Stimulated activated effector memory CD8-positive, alpha-beta T cell treated with anti-CD3 and anti-CD28 coated beads, Interleukin-12 subunit alpha, Interleukin-12 subunit beta, amount 100 ng/mL, for 72 hours (primary cell): ENCODE measurements at places on chromosomes 12 and 14.

DNA sequence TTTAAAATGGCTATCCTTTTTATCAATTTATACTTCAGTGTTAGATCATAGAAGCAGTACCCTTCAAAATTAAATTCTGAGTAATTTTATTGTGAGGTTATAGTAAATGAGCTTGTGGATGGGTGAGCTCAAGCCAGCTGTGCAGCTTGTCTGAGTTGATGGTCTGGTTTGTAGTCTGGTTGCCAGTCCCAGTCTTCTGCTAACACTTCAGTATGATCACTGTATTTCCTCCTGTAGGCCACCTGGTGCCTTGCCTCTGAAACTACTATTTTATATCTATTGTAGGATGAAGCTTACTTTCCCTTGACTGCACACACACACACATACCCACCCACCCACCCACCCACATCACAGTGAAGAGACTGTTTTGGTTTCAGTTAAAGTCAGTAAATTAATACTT, 496.4 kb downstream of the PCNX1 start:
- no peak for DNase-seq

DNA sequence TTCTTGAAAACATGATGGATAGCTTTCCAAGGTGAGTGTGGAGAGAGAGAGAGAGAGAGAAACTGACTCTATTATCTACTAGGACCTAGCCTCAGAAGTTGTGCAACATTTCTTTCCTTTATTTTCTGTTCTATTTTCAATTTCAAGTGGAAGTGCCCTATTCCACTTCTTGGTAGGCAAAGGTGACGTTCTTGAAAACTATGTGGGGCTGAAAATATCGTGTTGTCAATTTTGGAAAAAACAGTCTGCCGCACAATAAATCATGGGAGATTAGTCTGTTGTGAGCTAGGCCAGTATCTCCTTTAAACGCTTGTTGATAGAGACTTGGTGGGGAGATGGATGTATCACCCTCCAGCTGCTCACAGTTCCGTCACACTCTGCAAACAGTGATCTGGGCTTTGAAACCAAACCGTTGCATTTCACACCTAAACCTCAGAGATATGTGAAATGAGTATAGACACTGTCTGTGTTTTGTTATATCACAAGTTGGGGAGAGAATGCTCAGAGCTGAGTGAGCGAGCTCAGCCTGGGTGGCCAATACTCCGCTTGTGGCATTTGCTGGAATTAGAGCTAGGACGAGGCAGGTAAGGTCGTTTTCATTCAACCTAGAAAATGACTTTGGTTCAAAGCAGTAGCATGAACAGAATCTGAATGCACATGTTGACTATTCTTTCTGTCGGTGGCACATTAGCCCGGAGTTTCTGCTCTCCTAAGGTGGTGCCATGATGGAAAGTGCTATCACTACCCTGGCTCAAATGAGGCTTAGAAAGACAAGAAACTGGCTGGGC, 75.1 kb upstream of the ST8SIA1 start:
- DNase-seq: peak; percentile 81

- no peak for DNase-seq
These were observed 14.4 kb upstream of the GPR68 start for GRCh38 chr14:91258876-91259275.

DNA sequence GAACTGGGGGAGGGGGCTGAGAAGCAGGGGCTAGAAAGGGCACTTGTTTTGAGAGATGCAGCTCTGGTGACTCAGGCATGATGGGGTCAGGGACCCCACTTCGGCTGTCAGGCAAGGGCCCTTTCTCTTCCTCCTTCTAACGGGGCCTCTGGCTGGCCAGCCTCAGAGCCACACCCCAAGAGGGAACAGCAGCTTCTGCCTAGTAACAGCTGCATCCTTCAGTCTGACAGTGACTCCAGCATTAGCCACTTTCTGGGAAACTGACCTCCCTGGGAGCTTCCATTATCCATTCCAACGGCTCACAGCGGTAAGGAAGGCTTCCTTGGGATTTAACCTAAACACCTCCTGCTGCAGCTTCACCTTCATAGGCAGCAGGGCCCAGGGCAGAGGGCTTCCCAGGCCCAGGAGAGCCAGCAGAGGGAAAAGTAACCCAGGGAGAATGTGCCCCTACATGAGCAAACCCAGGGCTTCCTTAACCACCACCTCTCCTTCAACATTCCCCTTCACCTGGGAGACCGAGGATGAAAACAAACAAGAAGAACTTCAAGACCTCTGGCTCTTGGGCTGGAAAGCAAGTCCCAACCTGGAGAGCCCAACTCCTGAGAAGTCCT, 2.7 kb downstream of the NCKAP5L start:
- DNase-seq: no peak

- no peak for DNase-seq
These were observed 6.7 kb upstream of the ETV6 start for GRCh38 chr12:11642785-11643184.

DNA sequence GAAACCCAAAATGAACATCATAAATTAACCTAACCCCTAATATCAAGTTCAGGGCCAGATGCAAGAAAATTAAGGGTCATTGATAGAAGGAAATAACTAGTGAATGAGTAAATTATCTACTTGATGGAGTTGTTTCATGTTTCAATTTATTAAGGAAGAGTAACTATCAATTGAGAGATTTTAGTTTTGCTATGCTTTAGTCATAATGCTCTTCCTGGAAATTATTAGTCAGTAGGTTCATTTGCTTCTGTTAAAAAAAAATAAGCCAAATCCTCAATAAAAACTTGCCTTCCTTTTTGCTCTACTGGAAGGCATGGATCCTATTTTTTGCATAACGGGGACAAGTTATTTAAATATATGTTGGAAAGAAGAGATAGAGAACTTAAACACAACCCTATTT, 59.0 kb upstream of the HIF1A start:
- no peak for DNase-seq

- DNase-seq: no peak
These were observed 206.4 kb downstream of the LRRK2 start for GRCh38 chr12:40431169-40431568.

DNA sequence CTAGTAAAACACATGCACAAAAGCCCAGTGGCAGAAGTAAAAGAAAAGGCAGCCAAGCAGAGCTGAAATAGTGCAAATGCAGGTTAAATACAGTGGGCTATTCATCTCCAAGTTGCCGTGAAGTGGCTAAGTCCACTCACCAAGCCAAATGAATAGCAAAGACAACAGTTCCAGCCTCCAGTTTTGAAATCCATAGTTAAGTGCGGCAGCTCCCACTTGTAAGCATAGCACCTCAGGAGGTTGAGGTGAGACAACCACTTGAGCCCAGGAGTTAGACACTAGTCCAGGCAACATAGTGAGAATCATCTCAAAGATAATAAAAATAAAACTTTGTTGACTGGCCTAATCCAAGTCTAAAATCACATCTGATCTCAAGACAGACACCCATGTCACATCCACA, 9.8 kb upstream of the PHLDA1 start:
- DNase-seq: no peak

GRCh38 chr14:38964630-38965029, 138.4 kb downstream of the SEC23A start:
- no peak for DNase-seq

DNA sequence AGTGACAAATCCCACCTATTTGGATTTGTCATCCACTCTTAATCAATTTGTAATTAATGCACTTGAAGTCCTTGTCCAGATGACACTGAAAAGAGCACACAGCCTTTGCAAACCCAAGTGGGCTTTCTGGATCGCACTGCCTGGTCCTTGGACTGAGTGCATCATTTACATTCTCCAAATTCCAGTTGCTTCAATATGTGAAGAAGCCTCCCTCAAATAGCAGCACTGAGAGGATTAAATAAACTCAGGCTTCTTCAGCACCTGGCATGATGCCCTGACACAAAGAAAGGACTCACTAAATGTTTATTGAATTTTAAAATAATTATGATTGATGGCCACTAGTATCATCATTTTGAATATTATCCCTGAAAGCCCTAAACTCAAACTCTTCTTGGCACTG, 496.5 kb downstream of the VRK1 start:
- DNase-seq: no peak

DNA sequence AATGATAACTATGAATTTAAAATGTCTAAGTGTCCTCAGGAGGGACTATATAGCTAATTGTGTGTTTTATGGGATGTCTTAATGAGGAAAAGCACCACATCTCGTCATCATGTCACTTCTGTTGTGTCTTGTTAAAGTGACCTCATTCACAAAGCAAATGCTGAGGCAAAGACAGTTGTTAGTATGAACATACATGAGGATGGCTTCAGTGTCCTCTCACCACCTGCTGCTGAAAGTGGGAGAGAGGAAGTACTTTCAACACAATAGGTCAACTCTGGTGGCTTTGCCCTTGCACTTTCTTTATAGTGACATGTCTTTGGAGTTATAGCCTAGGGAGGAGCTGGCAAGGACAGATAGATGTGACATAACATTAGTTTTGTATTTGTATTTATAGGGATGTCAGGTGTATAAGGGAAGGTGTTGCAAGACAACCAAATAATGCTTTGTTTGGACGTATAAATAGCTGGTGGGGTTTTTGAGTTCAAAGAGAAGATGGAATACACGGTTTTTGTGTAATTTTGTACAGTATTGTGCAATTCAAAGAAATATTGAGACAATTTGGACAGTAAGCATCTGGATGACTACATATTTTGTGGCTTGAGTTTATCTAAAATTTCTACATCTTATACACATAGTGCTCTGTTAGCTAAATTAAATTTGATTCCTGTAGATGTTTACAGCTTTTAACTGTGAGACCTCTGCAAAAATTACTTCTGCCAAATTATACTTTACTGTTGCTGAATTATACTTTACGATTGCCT, 131.7 kb upstream of the ATP2B1 start:
- DNase-seq: no peak

GRCh38 chr14:37122919-37123639, 49.3 kb downstream of the SLC25A21 start:
- DNase-seq: no peak

- DNase-seq: no peak
These were observed 15.6 kb downstream of the HIP1R start for GRCh38 chr12:122850695-122851350.

DNA sequence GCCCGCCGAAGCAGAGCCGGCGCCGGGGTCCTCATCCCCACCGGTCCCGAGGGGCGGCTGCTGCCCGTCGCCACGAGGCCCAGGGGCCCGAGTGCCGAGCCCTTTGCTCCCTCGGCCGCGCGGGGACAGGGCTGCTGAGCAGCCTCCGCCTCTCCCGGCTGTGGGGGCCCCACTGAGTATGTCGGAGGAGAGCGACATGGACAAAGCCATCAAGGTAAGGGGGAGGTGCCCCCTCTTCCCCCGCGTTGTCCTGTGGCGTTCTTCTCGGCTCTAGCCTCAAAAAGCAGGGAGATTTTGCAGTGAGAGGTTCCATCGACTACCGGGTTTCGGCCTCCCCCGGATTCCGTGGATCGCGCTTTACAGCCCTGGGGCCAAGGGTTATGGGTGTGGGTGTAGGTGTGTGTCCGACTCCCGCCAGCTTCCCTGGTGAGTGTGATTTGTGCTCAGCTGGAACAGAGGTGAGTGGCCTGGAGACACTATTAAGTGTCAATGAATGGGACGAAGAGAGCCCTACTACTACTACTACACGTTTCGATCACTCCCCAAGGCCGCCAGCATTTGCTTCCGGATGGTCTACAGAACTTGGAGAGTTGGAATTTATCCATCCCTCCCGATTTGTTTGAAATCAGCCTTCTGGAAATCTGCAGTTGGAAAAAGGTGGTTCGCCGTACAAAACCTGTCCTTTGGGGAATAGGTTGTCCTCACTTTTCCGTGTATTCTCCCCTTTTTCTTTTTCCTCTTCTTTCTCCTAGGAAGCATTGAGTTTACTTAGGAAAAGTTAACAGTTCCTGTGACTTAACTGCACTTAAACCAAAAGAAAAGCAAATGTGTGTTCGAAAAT, 748 bp downstream of the MAPKAPK5 start:
- peak; percentile 74 for DNase-seq

GRCh38 chr14:90402016-90402415, 5.2 kb downstream of the CALM1 start:
- no peak for DNase-seq

- DNase-seq: no peak
These were observed 38.4 kb upstream of the G2E3 start for GRCh38 chr14:30520536-30520935.

- DNase-seq: no peak
These were observed 9.9 kb upstream of the KANSL2 start for GRCh38 chr12:48691826-48692487.

DNA sequence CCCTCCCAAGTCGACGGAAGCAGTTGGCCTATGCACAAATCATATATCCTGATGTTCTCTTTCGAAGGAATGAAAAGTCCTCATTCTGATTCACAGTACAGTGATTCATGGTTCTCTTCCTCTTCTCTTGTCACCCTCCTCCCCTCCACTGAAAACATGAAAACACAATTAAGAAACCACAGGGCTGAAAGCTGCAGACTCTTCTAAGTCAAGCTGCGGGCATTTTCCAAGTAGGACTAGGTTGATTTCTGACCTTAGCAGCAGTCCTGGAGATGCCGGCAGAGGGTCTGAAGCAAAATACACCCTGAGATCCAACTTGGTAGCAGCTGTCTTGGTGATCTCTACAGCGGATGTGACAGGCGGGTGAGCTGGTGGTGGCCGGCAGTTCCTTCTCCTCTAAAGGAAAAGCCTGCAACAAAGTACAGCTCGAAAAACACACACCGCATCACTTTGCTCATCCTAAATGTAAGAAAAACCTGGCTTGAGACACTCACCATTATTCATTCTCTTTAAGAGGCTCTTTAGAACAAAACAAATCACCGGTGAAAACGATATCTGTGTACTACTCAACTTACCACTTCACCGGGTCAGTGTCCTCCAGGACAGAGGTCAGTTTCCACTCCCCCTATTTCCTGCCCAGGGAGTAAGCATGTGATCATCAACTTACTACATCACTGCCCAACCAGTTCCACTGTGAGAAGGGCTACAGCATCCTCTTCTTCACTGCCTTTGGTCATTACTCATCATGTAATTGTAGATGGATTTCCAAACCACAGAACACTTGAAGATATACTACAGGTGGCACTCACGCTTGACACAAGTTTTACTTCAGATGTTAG, 6.0 kb downstream of the TMCC3 start:
- peak; percentile 12 for DNase-seq

GRCh38 chr12:109191621-109192250, 75.3 kb downstream of the ACACB start:
- DNase-seq: no peak

DNA sequence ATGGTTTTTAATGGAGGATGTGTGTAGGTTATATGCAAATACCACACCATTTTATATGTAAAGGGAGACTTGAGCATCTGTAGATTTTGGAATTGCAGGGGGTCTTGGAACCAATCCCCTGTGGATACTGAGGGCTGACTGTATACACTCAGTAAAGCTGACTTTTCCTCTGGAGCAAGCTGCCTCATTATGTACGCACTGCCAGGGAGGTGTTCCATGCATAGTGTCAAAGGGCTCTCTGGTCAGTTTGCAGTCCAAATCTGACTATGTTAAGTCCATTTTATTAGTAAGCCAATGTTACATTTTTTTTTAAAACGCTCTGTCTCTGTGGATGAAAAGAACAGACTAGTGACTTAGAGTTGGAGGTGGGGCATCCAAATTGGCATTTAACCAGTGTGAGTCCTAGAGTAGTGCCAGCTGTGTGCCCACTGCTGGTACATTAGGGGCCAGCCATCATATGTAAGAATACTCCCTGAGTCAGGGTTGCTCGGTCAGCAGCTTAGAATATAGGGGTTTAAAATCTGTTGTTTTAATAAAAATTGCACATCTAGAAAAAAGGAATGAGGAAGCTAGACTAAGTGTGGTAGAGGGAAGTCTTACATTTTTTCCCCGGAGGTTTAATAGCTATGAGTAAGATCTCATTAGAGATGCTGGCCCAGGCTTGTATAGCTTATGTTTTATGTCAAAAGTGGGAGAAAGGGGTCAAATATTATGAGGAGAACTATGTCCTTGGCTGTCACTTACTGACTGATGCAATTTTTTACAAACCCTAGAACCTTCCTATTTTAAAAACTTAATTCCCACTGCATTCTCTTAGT, 87.0 kb downstream of the TESC start:
- no peak for DNase-seq

GRCh38 chr12:51465491-51465890, 40.9 kb downstream of the SLC4A8 start:
- DNase-seq: no peak
